ENCODE measurements at places on chromosomes 12 and 14.

GRCh38 chr14:72597252-72598233 is 296.4 kb downstream of the DPF3 start:
- DNase-seq, result no peak

DNA sequence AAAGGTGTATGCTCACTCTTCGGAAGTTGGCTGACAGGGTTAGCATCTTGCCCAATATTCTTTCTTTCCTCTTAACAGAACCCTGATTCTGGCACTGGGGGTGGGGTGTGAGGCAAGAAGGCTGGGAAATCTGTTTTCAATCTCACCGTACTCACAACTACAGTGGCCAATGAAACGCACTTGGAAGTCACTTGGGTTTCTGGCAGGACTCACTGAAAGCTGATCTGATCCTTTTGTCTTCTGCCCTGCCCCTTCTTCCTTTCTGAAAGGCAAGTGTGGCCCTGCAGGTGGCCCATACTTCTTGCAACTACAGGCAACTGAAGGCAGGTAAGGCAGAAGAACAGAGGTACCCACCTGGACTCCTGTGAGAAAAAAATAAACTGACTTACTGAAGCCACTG is 106.9 kb downstream of the STXBP6 start:
- no peak for DNase-seq

DNA sequence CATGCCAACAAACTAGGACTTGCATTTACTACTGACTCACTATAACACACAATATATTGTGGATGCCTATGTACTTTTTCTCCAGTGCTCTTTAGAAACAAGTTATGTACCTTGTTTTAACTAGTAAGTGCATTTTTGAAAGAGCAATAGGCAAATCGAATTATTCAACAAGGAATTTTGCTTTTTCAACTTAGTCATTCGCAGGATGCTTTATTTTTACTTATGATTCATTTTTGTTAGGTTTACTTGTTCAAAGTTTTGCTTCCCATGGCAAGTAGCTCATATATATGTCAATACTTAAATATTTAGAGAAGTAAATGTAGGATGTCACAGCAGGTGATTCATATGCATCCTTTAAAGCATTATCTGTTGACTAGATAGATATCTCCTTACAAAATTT is 149.8 kb downstream of the PELI2 start:
- DNase-seq, result no peak

DNA sequence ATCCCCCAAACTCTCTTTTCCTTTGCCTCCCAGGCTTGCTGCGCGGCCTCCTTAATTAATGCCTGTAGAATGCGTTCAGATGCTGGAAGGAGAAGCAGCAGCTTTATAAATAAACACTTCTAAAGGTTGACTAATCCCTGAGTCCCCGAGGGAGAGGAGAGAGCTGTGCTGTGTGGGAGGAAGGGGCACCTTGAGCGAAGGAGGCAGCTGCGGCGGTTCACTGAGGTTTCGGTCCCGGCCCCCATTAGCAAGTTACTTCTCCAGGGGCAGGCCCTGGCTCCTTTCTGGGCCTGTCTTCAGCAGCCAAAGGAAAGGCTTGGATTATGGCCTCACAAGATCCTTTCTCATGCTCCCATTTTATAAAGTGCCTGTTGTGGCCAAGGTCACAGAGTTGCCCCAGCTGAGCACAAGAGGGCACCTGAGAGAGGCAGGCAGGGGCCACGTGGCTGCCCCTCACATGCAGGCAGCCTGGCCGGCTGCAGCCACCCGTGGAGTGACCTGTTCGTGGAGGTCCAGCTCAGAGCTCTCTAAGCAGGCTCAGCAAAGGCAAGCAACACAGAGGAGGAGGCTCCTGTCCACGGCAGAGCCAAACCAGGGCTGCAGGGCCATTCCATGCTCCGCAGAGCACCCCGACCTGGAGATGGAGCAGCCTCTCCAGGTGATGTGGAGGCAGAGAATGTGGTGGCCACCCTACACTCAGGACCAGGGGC is 15.0 kb upstream of the CACNA2D4 start:
- DNase-seq, result no peak

DNA sequence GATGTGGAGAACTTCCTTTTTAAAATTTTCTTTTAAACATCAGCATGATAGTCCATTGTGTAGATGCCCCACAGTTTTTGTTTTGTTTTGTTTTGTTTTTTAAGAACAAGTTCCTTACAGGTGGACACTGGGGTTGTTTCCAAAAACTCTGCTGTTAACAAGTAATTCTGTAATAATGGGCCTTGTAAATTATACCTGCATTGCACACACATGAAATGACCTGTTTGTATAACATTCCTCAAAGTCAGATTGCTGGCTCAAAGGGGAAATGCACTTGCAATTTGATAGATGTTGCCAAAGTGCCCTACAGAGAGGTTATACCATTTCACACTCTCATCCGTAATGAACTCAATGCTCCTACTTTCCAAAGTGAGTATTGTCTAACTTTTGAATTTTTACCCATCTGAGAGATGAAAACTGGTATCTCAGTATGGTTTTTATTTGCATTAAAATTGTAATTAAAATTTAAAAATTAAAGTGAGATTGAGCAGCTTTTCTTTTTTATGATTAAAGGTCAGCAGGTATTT is 89.2 kb downstream of the SPPL3 start:
- DNase-seq, result no peak

Measured in dorsolateral prefrontal cortex (tissue), 122 donors.